Calu3 (cell line): ENCODE measurements at places on chromosomes 2 and 18.

GRCh38 chr18:21826196-21826595 is 85.6 kb downstream of the MIB1 start:
- DNase-seq, result no peak

GRCh38 chr2:74876081-74876886 is 42.4 kb downstream of the HK2 start:
- DNase-seq, result peak; percentile 51

DNA sequence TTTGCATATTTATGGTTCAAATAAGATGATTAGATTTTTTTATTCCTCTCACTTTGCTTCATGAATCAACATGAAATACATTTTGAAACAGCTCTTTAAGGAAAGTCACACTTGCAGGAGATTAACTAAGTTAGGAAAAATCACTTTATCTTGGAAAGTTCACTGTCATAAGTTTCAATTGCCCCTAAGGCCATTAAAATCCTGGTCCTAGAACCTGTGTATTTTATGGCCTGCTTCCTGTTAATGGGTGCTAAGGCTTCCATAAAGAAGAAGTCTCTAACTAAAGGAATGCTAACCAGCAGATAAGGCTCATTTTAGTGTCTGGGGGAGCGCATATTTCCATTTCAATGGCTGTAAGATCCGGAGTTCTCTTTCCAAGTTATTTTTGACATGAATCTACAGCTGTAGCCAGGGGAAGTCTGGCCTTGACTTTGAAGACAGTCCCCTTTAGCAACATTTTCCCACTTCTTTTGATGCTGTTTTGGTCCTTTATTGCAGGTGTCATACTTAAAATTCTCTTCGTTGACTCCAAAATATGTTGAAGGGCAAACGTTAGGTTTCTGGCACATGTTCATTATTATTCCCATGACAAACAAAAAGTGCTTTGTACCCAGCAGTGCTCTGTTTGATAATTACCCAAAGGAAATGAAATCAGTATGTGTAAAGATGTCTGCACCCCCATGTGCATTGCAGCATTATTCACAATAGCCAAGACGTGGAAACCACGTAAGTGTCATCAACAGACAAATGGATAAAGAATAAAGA is 34.4 kb upstream of the SH3BP4 start:
- no peak for DNase-seq

DNA sequence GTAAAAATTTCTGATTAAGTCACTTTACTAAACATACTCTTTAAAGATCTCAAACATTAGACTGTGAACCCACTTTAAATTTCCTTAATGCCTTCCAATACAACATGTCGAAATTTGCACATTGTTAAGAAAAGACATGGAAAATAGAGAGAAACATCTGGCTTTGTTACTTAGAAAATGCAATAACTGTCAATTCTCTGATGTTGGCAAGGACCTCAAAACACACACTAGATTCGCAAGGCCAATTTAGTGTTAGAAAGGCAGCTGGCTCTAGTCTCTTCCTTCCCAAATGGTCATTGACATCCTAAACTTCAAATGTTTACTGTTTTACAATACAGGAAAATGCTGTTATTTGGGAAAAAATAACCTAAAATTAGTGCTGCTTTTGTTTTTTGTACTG is 110.6 kb downstream of the UPP2 start:
- DNase-seq, result no peak

- peak; percentile 20 for DNase-seq
Measured at GRCh38 chr2:177325554-177325953, 61.0 kb upstream of the NFE2L2 start.

- no peak for DNase-seq
Measured at GRCh38 chr2:21303876-21304275, 180.1 kb downstream of the TDRD15 start.

DNA sequence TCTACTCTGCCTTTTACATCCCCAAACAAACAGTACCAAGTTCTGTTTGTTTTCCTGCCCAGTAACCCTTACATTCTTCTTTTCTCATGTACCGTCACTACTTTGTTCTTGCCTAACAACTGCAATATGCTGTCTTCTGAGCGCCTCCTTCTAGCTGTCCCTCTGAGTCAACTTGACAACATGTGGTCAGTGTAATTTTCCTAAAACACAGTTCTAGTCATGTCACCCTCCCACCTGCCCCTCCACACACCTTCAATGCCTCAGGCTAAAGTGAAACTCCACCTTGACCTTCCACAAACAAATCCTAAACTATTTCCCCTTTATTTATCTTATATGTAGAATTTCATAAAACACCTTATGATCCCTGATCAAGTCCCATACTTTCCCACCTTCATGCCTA is 124.6 kb upstream of the CD302 start:
- DNase-seq, result no peak

DNA sequence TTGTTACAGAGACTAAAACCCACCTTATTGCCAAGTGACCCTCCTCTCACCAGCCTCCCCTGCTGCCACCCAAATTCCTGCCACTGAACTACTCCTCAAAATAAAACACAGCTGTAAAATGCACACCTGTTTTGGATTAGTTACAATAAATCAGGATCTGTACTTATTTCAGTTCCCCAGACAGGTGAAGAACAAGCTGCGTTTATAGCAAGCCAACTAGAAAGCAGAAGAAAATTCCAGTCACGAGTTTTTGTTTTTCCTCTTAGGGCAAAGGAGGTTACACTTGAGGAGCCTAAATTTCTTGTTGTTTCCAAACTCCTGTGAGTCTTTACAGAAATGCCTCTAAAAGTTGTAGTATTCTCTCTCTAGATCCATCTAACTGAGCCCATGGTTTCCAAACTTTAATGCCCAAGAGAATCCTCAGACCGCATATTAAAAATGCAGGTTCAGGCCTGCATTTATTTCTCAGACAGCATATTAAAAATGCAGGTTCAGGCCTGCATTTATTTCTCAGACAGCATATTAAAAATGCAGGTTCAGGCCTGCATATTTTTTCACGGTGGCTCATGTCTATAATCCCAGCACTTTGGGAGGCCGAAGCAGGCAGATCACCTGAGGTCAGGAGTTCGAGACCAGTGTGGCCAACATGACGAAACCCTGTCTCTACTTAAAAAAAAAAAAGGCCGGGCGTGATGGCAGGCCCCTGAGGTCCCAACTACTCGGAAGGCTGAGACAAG is 62.2 kb downstream of the ALPK2 start:
- DNase-seq, result no peak

DNA sequence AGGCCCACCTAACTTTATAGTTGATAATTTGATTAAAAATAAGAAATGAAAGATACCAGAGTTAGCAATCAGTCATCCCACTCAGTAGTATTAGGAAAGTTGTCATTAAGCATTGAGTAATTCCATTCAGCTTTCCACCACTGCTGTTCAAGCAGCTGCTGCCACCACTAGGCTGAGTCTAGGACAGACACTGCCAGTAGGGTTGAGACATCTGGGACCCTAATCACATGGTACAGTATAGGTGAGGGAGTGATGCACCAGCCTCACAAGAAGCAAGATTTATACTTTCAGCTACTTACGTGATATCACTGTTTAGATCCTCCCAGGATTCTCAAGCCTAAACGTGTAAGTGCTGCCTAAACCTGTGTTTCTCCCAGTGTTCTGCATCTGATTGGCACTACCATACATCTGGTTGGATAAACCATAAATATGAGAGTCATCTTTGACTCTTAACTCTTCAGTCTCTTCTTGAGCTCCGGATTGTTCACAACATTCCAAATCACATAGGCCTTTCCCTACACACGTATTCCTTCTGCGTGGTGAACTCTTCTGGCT is 3.2 kb downstream of the UBXN4 start:
- DNase-seq, result peak; percentile 25

DNA sequence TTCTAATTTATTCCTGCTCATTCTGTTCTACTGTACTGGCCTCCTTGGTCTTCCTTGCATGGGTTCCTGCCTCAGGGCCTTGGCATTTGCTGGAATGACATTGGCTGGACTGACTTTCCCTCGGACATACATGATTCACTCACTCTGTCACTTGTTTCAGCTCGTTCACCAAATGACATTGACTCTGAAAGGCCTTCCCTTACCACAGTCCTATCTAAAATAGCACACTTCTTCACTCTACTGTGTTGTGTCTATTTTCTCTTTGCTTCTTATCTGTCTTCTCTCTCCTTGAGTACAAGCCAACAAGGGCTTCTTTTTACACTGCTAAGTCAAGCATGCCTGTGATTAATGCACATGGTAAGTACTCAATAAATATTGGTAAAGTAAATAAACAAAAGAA is 65.6 kb downstream of the SCG2 start:
- DNase-seq, result no peak

DNA sequence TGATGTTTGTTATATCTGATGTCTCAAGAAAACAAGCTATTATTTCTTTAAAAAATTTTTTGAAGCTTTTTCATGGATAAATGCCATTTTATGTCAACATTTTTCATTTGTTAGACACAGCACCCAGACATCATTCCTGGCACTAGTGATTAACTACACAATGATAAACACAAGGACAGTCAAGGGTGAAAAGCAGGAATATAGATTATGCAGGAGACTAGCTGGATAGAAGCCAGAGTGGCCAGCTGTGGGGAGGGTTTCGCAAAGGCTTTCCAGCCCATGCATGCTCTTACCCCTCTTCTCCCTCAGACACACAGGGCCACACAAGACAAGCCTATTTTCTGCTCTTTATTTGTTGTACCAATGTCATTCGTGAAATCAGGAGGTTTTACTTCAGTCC is 127.1 kb upstream of the TTC39C start:
- DNase-seq, result no peak

DNA sequence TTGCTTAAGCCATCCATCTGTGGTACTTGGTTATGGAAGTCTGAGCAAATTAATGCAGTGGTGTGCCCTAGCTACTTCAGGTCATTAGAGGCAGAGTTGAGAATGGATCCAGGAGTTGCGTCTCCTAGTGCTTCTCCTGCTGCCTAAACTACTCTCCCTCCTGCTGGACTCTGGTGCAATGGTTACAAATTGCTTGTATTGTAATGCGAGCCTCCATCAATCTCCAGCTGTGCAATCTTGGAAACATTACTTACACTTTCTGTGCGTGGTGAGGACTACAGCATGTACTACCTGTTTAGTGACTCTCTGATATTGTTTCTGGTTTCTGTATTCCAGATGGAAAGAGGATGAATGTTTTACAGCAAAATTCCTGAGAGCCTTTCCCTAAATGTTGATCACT is 119.0 kb upstream of the CYRIA start:
- DNase-seq, result no peak

GRCh38 chr2:197152451-197153228 is 157.9 kb downstream of the ANKRD44 start:
- no peak for DNase-seq

DNA sequence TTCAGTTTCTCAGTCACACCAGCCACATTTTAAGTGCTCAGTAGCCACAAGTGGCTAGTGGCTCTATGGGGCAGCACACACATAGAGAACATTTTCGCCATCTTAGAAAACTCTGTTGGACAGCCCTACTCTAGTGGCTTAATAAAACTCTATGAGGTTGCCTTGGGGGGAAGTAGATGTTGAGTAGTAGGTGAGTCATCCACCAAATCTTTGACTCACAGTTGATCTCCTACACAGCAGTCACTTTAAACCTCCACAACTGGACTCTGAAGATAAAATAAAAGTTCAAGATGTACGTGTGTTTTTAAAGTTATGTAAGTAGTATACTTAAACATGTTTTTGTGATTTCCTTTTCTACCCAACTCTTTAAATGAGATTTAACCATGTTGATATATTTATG is 379.0 kb downstream of the SETBP1 start:
- peak; percentile 5 for DNase-seq

GRCh38 chr18:41025666-41026065 is 929.4 kb upstream of the PIK3C3 start:
- no peak for DNase-seq

- DNase-seq, result no peak
Measured at GRCh38 chr2:167423731-167424130, 535.5 kb downstream of the XIRP2 start.

GRCh38 chr2:224816816-224817215 is 100.7 kb upstream of the CCDC195 start:
- DNase-seq, result no peak

GRCh38 chr2:207327513-207327912 is 161.8 kb upstream of the KLF7 start:
- no peak for DNase-seq

DNA sequence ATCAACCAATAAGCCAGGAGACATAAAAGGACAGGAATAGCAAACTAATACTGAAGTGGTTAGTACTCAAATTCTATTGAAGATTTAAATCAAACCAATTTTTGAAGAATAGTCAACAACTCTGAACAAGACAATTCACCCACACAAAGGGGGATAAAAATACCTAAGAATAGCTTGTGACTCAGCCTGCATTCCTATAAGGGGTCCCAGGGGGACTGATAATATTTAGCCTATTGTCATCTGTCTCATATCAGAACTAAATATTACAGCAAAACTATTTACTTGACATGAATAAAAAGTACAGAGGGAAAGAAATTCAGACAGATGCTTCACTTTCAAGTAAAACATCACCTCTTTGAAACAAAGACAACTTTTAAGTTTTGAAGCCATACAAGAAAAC is 7.7 kb downstream of the ITSN2 start:
- no peak for DNase-seq

- no peak for DNase-seq
Measured at GRCh38 chr2:241598061-241598460, 38.9 kb downstream of the THAP4 start.

DNA sequence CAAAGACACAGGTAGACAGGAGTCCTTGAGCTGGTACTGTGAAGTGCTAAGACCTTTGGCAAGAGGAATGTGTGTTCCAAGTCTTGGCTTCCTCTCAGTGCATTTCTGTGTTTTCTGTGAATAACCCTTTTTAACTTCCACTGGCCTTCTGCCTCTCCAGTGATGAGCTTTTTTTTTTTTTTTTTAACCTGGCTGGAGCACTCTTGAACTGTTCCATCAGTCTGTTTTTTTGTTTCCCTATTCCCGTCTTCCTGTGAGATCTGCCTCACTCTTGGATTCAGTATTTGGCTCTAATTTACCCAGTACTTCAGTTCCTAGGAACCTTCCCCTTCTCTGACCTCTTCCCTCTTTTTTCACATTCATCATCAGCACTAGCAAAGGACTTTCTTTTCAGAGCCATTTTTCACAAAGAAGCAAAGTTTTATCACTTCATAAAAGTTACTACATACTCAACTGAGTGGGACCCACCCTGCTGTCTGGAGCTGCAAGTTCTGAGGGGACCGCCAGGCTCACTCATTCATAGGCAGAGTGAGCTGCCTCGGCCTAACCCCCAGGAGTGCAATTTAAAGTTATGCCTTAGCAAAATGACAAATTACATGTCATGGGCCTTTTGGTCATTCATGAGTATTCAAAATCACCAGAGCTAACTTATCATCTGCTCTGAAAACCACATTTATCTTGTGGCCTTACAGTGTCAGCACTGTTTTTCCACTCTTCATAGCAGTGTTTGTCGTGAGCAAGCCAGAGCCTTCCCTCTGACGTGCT is 126.9 kb upstream of the DAPL1 start:
- DNase-seq, result no peak

GRCh38 chr2:96407041-96407918 is 71.7 kb downstream of the NCAPH start:
- DNase-seq, result peak; percentile 74

- no peak for DNase-seq
Measured at GRCh38 chr18:28045176-28045810, 131.6 kb downstream of the CDH2 start.
